Activated CD8-positive, alpha-beta memory T cell treated with anti-CD3 and anti-CD28 coated beads, Interleukin-2, amount 50 U/mL, for 48 hours (primary cell): ENCODE measurements at places on chromosomes 2 and 18.

- peak; percentile 73 for DNase-seq
Observed at GRCh38 chr2:10028988-10029874, 14.1 kb upstream of the KLF11 start.

- DNase-seq = no peak
Observed at GRCh38 chr2:45124456-45124855, 115.2 kb upstream of the SIX2 start.

DNA sequence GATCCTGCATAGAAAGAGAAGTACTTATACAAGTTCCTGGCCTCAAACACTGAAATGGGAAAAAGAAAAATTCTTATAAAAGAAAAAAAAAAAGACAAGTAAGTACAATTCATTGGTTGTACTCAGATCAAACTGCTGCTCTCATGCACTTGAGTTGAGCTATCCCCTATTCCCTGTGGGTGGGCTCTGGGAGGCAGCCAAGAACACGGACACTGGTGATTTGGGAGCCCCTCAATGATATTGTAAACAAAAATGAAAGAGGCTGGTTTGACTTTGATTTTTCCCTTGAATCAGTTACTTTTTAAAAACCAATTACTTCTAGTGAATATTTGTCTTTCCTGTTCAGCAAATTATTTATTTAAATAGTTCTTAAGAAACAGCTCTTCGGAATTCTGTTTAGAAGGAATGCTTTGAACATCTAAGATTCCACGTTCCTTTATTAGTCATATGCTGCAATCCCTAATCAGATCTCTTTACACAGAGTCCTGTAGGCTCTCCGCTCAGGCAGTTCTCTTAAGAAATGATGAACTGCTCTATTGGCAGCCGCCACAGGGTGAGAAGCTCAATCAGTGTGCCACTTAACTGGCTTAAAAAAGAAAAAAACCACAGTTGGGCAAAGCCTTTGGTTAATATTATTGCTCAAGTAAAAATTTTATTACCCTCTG is 225.1 kb downstream of the TMEM182 start:
- DNase-seq = no peak

GRCh38 chr2:120442541-120442922 is 96.6 kb downstream of the INHBB start:
- DNase-seq = no peak

- no peak for DNase-seq
Observed at GRCh38 chr2:45776160-45776955, 124.9 kb downstream of the PRKCE start.

DNA sequence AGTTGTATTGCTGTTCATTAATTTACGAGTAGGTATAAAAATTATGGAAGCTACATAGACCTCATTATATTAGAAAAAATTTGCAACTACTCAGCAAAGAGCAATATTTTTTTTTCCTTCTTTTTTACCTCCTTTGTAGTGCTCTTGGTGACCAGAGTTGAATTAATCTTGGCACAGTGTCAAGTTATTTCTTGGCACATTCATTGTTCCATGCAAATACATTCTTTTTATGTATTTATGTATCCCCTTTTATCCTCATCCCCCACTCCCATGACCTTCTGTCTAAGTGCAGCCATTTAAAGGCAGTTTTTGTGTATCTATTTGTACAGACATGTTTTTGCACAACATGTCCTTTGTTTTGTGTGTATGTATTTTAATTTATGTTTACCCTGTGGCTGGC is 224.5 kb downstream of the CCDC102B start:
- no peak for DNase-seq

DNA sequence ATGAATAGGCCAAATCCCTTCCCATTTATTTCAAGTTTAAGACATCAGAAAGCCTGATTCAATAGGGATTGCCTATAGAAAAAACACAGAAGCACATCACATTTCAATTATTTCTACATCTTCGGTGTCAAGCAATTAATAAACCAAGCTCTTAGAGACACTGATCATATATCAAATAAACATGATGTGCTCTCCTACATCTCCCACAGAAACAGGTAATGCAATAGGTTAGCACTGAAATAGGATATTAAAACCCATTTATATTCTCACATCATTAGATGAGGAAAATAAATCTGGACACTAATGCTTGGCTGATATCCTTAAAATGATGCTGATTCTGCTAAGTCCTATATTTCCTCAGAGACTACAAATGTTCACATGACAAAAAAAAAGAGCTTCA is 364.7 kb downstream of the MBD2 start:
- DNase-seq = no peak

DNA sequence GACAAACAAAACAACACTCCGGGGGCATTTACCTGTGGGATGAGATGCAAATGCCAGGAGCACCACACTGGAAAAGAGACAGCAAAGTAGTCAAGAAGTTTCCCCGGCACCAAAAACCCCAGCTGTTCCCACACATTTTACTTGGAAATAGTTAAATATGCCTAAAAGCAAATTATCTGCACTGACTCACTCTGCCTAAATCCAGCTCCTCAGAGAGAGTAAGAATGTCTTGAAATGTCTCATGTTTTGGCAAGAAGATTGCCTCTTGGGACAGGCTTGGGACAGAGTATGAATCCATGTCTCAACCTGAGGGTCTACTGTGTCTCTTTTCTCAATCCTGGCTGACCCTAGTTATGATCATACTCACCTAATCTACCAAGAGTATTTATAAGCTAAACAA is 87.5 kb upstream of the RIOK3 start:
- no peak for DNase-seq

DNA sequence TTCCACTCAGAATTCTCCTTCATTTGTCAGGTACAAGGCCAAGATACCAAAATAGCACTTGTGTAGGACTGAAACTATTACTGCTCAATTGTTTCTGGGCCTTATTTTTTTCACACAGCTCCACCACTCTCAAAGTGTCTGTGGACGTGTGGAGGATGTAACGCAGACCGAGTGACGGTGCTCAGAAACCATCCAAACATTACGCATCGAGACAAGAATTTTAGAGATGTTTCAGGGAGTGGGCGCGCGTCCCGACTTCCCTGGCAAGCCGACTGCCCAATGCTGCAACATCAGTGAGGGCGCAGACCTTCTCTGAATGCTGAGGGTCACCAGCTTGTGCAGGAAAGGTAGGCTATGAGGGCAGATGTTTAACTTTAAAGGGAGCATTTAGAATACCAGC is 108.4 kb downstream of the GATA6 start:
- no peak for DNase-seq

DNA sequence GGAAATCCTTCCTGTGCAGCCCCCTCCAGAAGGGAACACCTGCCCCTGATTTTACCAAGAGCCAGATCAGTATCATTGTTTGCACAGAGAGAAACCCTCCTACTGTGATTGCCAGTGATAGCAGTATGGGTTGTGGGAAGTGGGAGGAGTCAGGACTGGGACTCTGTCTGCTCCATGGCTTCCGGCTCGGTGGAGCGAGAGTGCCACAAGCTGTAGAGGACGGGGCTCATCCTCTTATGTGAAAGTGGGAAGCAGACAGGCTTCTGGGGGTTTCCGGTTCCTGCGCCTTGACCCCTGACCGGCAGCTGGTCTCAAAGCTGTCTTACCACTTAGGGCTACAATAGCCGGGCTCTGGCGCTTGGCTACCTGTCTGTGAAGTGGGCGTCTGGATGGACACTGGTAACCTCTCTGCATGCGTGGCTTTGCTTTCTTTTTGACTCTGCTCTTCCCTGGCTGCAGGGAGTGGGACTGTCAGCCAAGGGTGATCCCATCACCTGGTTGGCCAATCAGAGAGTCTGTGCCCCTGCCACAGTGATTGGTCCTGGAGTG is 79.7 kb downstream of the BCL2L11 start:
- no peak for DNase-seq

DNA sequence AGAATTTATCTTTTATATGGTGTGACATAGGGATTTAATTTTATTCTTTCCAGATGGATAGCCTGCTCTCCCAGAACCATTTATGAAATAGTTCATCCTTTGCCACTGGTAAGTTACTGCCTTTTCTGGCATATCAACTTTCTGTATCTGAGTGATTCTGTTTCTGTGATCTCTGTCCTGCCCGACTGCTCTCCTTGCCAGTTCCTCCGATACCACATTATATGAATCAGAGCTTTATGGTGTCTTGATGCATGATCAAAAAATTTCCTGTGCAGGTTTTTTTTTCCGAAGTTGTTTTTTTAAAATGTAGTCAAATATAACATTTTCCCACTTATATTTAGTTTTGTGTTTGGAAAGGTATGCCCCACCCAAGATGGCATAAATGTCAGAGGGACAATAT is 242.5 kb downstream of the CYP26B1 start:
- DNase-seq = no peak

DNA sequence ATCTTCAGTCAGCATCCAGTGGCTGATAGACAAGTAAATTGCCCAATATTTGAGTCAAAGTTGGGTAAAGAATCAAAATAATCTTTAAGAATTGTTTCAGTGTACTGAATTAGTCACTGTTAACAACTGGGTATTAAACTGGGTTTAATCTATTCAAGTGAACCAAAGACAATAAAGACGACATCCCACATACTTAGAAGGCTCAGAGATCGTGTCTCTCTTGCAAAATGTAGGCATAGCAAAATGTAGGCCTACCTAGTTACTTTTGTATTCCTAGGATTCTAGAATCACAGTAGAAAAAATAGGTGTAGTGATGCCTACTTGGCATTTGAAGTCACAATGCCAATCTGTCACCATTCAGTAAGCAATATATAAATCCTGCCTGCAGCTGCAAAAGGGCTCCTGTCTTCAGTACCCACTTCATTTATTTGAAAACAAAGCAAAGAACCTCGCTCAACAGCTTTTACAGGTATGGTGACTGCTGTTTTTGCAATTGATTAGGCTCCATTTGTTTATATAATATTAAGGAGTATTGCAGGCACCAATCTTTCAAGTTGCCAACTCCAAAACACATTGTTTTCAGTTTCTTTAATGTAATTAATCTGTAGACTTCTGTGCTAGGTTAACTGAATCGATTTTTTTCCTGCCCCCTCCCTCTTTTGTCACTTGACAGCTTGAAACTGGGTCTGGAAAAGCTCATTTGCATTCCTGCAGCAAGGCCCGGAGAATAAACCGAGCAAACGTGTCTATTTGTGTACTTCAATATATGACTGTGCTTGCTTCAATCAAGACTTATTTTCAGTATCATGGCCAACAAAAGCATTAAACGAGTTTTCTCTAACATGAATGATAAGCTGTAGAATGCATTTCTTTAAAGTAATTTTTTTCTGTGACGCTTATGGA is 1074.9 kb downstream of the TDRD15 start:
- DNase-seq = no peak

DNA sequence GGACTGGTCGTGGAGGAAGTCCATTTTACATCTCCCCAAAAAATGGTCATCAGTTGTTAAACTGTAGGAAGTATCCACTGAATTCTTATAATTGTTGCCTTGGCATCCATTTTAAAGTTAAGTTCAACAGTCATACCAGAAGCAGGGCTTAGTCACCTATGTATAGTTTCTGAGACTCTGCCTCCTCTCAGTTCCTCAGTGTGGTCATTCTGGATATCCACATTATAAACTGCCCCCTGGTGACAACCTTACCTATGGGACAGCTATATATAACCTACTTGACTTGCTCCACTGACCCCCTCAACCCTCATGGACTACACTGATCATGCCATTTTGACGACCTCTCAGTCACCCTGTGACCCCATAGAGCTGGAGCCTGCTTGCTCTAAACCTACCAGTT is 617.0 kb downstream of the LRP1B start:
- DNase-seq = no peak

DNA sequence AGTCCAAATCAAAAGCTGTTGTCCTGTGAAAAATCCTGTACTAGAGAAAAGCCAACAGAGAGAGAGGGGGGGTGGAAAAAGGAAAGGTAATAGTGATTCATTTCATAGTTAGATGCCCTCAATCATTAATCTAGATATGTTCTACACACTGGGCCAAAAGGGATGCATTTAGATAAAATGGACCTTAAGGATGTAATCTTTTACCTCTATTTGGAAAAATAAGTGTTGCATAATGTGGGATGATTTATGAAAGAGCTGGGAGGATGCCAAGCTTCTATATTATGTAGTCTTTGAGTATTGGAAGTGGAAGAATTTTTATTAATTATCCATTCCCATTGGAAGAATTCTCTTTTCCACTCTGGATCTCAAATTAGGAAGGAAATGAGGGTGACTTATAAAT is 480.5 kb upstream of the ZEB2 start:
- DNase-seq = no peak

DNA sequence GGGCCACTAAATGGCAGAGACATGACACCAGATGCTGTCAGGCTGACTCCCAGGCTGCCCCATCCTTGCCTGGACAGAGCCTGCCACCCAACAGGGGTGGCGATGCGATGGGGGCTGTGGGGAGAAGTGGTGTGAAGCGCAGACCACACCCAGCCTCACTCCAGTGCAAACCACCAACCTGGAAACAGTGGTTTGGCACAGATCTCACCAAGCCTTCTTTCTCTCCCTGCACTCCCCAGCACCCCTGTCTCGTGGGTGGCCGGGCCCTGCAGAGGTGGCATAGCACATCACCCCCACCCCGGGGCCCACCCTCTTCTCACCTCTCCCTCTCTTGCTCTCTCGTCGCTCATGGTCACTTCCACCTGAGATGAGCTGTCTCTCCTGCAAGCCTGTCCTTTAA is 32.6 kb downstream of the CIB4 start:
- DNase-seq = peak; percentile 43

- DNase-seq = no peak
Observed at GRCh38 chr18:10715791-10716190, 190.0 kb downstream of the NAPG start.

GRCh38 chr2:241493092-241493491 is 15.3 kb downstream of the STK25 start:
- no peak for DNase-seq

DNA sequence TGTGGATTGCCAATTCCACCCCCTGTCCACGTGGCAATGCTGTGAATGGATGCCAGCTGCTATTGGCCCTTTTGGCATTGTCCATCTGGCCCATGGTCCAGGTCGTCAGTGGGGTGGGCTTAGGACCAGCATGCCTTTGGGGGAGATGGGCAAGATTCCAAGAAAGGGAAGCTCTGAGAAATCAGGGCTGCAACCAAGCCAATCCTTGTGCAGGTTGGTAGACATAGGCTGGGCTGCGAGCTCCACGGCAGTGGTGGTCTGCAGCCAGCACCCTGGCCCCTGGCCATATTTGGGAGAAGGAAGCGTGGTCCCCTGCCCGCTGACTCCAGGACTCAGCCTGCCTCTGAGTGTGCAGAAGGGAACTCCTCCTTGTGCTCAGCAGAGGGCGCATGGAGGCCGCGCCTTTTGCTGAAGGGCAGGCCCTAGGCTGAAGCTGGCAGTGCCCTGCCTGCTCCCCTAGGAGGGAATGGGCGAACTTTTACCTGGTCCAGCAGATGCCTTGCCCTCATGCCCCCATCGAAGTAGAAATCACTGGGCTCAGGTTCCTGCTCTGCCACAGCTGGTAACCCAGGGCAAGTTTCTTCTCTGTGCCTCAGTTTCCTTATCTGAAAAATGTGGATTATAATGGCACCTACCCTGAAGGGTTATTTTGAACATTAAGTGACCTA is 5.4 kb downstream of the SPR start:
- DNase-seq = peak; percentile 79

GRCh38 chr2:69022548-69022947 is 9.6 kb downstream of the ANTXR1 start:
- no peak for DNase-seq

GRCh38 chr2:149587950-149588487 is 444 bp upstream of the MMADHC start:
- DNase-seq = no peak

GRCh38 chr2:133459590-133459989 is 108.7 kb downstream of the NCKAP5 start:
- no peak for DNase-seq
